SJSA1 (cell line): ENCODE measurements at places on chromosomes 12 and 14. TPM values are rescaled to one million over a fixed set of nuclear protein-coding genes. Genes with fewer than 3 reads are reported as not detected.
A peak's percentile ranks its signal among the peaks of the same experiment; 100 is the strongest.

- H3K4me1 ChIP-seq: no peaks in the 10 kb centered on the region
- H3K36me3 ChIP-seq: no peaks in the 10 kb centered on the region
- no peak overlapping the region for H3K4me3 ChIP-seq
- H3K27ac ChIP-seq: no peak overlapping the region
- H3K27me3 ChIP-seq: no peaks in the 10 kb centered on the region
- DNase-seq: no peak
Observed at GRCh38 chr14:58571769-58572472, 65.8 kb upstream of the DACT1 start.

GRCh38 chr14:61759878-61760277, 2.3 kb upstream of the SNAPC1 start:
- peaks cover 18% of the 10 kb centered on the region for H3K4me1 ChIP-seq
- no peak overlapping the region for H3K4me3 ChIP-seq
- H3K27ac ChIP-seq: no peak overlapping the region

- DNase-seq: no peak
- H3K4me1 ChIP-seq: no peaks in the 10 kb centered on the region
- H3K4me3 ChIP-seq: no peak overlapping the region
- H3K27ac ChIP-seq: no peak overlapping the region
- no peaks in the 10 kb centered on the region for H3K36me3 ChIP-seq
Observed at GRCh38 chr14:91388551-91388975, 29.1 kb downstream of the CCDC88C start.

DNA sequence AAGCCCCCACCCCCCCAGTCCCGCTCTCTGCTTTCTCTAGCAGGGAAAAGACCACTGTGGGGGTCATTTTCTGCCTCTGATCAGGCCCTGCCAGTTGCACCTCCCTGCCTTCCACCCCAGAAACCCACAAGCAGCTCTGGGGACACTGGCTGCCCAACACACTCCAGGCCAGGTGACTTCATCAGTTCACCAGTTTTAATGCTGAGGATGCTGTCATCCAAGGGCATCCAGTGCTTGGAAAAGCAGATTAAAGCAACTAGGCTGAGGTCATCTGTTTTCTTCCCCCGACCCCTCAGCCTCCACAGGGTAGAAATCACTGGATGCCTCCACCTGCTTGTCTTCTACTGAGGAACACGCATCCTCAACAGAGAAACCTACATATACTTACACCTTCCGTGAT, 282.4 kb downstream of the DPF3 start:
- no peaks in the 10 kb centered on the region for H3K36me3 ChIP-seq
- H3K27ac ChIP-seq: no peak overlapping the region
- DNase-seq: peak; percentile 19

- no peak overlapping the region for H3K4me3 ChIP-seq
- no peak overlapping the region for H3K27ac ChIP-seq
- no peaks in the 10 kb centered on the region for H3K27me3 ChIP-seq
- H3K36me3 ChIP-seq: no peaks in the 10 kb centered on the region
- no peak for DNase-seq
Observed at GRCh38 chr12:65446901-65447300, 168.4 kb downstream of the MSRB3 start.

GRCh38 chr12:108308395-108309085, 30.6 kb downstream of the CMKLR1 start:
- no peaks in the 10 kb centered on the region for H3K36me3 ChIP-seq
- no peak overlapping the region for H3K27ac ChIP-seq
- DNase-seq: no peak
- no peak overlapping the region for H3K4me3 ChIP-seq
- H3K4me1 ChIP-seq: no peaks in the 10 kb centered on the region; the same call in 1 of the 2 replicates

GRCh38 chr12:112418273-112418607, 507 bp upstream of the PTPN11 start:
- peaks cover 25% of the 10 kb centered on the region for H3K4me1 ChIP-seq
- no peaks in the 10 kb centered on the region for H3K27me3 ChIP-seq
- H3K27ac ChIP-seq: peak overlapping the region; percentile 93
- DNase-seq: no peak

- peak; percentile 18 for DNase-seq
- H3K36me3 ChIP-seq: no peaks in the 10 kb centered on the region
- no peaks in the 10 kb centered on the region; the same call in 1 of the 2 replicates for H3K4me1 ChIP-seq
- no peaks in the 10 kb centered on the region for H3K27me3 ChIP-seq
- no peak overlapping the region for H3K4me3 ChIP-seq
Observed at GRCh38 chr14:62289471-62289870, 527.3 kb downstream of the SNAPC1 start.

- no peaks in the 10 kb centered on the region for H3K36me3 ChIP-seq
- no peaks in the 10 kb centered on the region for H3K27me3 ChIP-seq
- no peak overlapping the region for H3K4me3 ChIP-seq
- H3K27ac ChIP-seq: no peak overlapping the region
- H3K4me1 ChIP-seq: no peaks in the 10 kb centered on the region
Observed at GRCh38 chr14:76698631-76699030, 62.6 kb upstream of the VASH1 start.

- H3K27me3 ChIP-seq: no peaks in the 10 kb centered on the region
- no peak overlapping the region for H3K27ac ChIP-seq
- H3K4me3 ChIP-seq: no peak overlapping the region
- H3K36me3 ChIP-seq: no peaks in the 10 kb centered on the region
Observed at GRCh38 chr14:29630566-29631160, 297.0 kb downstream of the PRKD1 start.

DNA sequence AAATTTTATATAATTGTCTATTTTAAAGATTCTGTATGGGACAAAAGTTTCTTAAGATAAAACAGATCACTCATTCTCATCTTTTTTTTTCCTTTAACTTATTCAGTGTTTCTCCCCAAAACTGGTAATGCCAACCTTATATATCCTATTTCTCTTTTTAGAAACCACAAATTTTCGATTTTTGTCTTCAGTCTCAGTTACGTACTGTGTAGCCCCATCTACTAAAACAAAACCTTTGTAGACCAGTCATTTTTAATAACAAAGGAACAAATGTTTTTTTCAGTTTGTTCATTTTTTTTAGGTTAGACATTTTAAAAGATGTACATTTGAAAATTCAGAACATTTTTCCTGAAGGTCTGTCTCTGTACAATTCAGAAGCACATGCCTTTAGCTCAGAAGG, 18.2 kb downstream of the PNMA1 start:
- peaks cover 16% of the 10 kb centered on the region for H3K4me1 ChIP-seq
- H3K27ac ChIP-seq: peak overlapping the region; percentile 77
- peaks cover 7% of the 10 kb centered on the region for H3K36me3 ChIP-seq
- DNase-seq: no peak
- no peak overlapping the region for H3K4me3 ChIP-seq

DNA sequence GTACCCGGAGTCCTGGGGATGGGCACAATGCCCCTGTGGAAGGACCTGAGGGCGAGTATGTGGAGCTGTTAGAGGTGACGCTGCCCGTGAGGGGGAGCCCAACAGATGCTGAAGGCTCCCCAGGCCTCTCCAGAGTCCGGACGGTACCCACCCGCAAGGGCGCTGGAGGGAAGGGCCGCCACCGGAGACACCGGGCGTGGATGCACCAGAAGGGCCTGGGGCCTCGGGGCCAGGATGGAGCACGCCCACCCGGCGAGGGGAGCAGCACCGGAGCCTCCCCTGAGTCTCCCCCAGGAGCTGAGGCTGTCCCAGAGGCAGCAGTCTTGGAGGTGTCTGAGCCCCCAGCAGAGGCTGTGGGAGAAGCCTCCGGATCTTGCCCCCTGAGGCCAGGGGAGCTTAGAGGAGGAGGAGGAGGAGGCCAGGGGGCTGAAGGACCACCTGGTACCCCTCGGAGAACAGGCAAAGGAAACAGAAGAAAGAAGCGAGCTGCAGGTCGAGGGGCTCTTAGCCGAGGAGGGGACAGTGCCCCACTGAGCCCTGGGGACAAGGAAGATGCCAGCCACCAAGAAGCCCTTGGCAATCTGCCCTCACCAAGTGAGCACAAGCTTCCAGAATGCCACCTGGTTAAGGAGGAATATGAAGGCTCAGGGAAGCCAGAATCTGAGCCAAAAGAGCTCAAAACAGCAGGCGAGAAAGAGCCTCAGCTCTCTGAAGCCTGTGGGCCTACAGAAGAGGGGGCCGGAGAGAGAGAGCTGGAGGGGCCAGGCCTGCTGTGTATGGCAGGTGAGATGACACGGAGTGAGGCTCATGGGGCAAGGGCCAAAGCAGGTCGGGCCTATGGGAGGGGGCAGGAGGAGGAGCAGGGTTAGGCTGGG, 4.5 kb downstream of the ARHGEF40 start:
- peaks cover 17% of the 10 kb centered on the region for H3K4me1 ChIP-seq
- H3K4me3 ChIP-seq: no peak overlapping the region
- H3K36me3 ChIP-seq: peaks cover 76% of the 10 kb centered on the region
- H3K27ac ChIP-seq: no peak overlapping the region

DNA sequence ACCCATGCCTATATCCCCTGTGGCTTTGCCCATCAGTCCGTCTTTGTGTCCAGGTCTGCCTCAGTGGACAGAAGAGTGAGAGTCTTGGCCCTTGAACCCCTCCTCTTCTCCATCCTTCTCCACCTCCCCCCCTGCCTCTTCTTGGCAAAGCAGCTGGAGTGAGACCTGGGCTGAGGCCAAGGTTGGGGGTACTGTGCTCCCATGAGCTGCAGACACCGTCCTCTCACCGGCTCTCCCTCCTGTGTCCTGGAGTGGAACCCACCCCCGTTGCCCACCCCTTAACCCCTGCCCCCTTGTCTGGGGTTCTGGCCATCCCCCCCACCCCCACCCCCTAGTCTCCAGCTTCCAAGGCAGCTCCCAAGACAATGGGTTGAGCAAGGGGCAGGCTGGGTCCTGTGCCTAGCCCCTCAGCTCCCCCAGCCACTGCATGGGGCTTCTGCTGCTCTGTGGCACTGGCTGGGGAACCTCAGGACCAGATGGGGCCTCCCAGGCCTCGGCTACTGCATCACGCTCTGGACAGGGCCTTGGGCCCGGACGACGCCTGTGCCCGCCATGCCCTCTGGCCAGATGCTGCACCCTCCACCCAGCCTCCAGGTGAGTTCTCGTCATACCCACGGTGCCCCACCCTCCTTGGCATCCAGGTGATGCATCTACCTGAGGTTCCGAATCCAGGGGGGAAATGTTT, 35.7 kb downstream of the RTL1 start:
- H3K27ac ChIP-seq: no peak overlapping the region
- no peaks in the 10 kb centered on the region for H3K4me1 ChIP-seq
- peaks cover 18% of the 10 kb centered on the region for H3K36me3 ChIP-seq

- H3K4me3 ChIP-seq: no peak overlapping the region
- H3K36me3 ChIP-seq: no peaks in the 10 kb centered on the region
- peaks cover 50% of the 10 kb centered on the region for H3K27me3 ChIP-seq
- no peak overlapping the region for H3K27ac ChIP-seq
- peak; percentile 48 for DNase-seq
Observed at GRCh38 chr12:53696285-53696654, 20.4 kb upstream of the ATP5MC2 start.

- peaks cover 25% of the 10 kb centered on the region for H3K4me1 ChIP-seq
- H3K27me3 ChIP-seq: no peaks in the 10 kb centered on the region
- H3K27ac ChIP-seq: no peak overlapping the region
- DNase-seq: peak; percentile 66
- no peak overlapping the region for H3K4me3 ChIP-seq
Observed at GRCh38 chr12:124642105-124642504, 74.7 kb upstream of the NCOR2 start.

- no peak overlapping the region for H3K4me3 ChIP-seq
- no peaks in the 10 kb centered on the region for H3K27me3 ChIP-seq
- H3K27ac ChIP-seq: no peak overlapping the region
Observed at GRCh38 chr14:40113671-40114070, 681.4 kb upstream of the FBXO33 start.

DNA sequence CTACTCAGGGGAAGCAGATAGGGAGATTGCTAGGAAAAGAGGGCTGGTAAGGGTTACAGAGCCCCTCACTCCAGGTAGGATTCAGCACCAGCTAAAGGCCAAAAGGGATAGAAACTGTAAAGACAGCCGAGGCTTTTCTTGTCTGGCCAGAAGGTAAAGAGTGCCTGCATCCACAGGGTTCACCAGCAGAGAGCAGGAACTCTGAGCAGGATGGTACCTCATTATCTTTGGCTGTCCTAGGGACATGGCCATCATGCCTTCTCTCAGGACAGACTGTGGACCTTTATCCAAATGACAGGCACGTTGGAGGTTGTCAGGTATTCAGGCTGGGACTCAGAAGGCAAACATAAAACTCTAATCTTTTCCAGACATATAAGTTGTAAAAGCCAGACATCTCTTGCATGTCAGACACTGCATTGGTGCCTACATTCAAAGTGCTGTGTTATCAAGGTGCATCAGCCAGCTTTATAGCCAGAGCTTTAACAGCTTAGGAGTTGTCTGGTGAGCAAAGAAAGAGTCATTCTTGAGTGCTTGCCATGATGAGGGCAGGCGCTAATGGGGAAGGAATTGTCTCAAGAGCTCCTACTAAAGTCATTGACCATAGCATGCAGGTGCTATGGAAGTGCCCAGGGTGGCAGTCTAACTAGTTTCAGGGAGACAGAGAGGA, 89.5 kb downstream of the PELI2 start:
- no peak overlapping the region for H3K4me3 ChIP-seq
- H3K27ac ChIP-seq: no peak overlapping the region
- no peaks in the 10 kb centered on the region for H3K36me3 ChIP-seq
- H3K4me1 ChIP-seq: peaks cover 16% of the 10 kb centered on the region
- no peaks in the 10 kb centered on the region for H3K27me3 ChIP-seq
- DNase-seq: no peak

- H3K36me3 ChIP-seq: no peaks in the 10 kb centered on the region
- no peak overlapping the region for H3K27ac ChIP-seq
- no peaks in the 10 kb centered on the region for H3K4me1 ChIP-seq
- H3K4me3 ChIP-seq: no peak overlapping the region
- DNase-seq: no peak
- H3K27me3 ChIP-seq: no peaks in the 10 kb centered on the region
Observed at GRCh38 chr12:55143566-55143870, 17.3 kb downstream of the OR9K2 start.

DNA sequence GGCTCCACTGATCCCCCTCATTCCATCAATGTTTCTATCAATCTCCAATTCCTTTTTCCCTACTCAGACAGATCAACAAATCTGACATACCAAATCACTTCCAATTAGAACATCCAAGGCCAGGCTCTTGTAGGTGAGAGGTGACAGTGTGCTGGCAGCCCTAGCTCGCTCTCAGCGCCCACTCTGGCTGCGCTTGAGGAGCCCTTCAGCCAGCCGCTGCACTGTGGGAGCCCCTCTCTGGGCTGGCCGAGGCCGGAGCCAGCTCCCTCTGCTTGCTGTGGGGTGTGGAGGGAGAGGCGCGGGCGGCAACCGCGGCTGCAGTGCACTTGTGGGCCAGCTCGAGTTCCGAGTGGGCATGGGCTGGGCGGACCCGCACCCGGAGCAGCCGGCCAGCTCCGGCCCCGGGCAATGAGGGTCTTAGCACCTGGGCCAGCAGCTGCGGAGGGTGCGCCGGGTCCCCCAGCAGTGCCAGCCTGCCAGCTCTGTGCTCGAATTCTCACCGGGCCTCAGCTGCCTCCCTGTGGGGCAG, 6.0 kb upstream of the ITPR2 start:
- H3K4me1 ChIP-seq: peaks cover 7% of the 10 kb centered on the region
- DNase-seq: no peak
- H3K27ac ChIP-seq: no peak overlapping the region

The NUP107 gene
- total RNA-seq: 62.8 and 93.5 TPM in 2 replicates

The TPH2 gene
- 0.11 TPM in 1 of 2 replicates, not detected in the other for total RNA-seq

The TCP11L2 gene
- 0.78 and 1.4 TPM in 2 replicates for total RNA-seq

The SYCP3 gene
- total RNA-seq: not detected in 2 replicates

The PARP11 gene
- 1.9 and 6.1 TPM in 2 replicates for total RNA-seq

The TCTN2 gene
- 7.5 and 17.2 TPM in 2 replicates for total RNA-seq

The OVCH1 gene
- total RNA-seq: not detected in 2 replicates

The OR4K15 gene
- not detected in 2 replicates for total RNA-seq

The TBPL2 gene
- not detected in 2 replicates for total RNA-seq

The APAF1 gene
- total RNA-seq: 25.4 and 41.4 TPM in 2 replicates

The KLRC4 gene
- not detected in 2 replicates for total RNA-seq

The OAS3 gene
- 13.0 and 18.5 TPM in 2 replicates for total RNA-seq

The KRT78 gene
- total RNA-seq: 0.21 TPM in 1 of 2 replicates, not detected in the other

The BCL2L14 gene
- not detected in 2 replicates for total RNA-seq

The LRRC10 gene
- total RNA-seq: not detected in 2 replicates

The LHX5 gene
- not detected in 2 replicates for total RNA-seq

The OR6C4 gene
- total RNA-seq: not detected in 2 replicates

The SYNDIG1L gene
- not detected in 2 replicates for total RNA-seq
